ENCODE measurements at places on chromosomes 1 and 21.

- no peak for DNase-seq
Observed at GRCh38 chr1:206708058-206708457, 23.4 kb downstream of the MAPKAPK2 start.

- no peak for DNase-seq
Observed at GRCh38 chr1:47663286-47663685, 225.4 kb downstream of the FOXD2 start.

DNA sequence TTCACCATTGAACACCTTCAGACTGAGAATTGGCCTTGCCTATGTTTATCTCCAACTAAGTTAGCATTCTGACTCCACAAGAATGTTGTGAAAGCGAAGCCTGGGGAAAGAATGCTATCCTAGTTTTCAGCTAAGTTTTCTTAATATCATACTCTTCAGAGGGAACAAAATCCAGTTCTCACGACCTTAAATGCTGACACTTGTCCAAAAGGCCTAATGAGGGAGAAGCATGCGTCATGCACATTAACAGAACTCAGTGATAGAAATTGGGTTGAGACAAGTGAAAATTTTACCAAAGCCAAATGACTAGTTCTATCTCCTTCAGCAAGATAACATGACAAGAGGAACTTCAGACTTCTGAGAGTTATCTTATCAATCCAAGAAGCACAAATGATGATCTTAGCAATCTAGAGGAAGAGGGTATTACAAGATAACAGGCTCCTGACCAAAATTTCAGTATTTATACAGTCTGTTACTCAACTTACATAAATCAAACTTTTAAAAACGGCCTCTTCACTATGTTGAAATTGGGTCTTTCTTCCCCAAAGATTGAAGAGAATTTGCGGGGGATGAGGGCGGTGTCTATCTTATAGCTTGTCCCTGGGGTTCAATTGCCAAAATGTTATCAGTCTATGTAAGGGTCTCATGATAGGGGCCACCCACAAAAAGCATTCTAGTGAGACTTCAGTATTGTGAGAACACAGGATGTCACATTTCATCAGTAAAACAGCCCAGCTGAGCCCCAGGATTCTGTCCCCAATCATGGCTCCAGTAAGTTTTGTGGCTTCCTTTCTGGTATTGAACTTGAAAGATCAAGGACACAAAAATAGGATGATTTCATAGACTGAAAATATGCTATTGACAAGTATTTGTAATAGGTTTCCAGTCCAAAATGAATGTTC, 26.5 kb upstream of the SLC45A3 start:
- no peak for DNase-seq

GRCh38 chr21:32015461-32016139, 142.8 kb downstream of the HUNK start:
- DNase-seq: no peak
